ENCODE measurements at places on chromosomes 16 and 17. TPM values are rescaled to one million over a fixed set of nuclear protein-coding genes. Genes with fewer than 3 reads are reported as not detected.

SLC5A10 gene
- not detected for total RNA-seq

CDRT15L2 gene
- not detected for total RNA-seq

ERBB2 gene
- 50.3 TPM for total RNA-seq

RASL10B gene
- total RNA-seq = 0.58 TPM

AIPL1 gene
- not detected for total RNA-seq

PAGR1 gene
- total RNA-seq = 30.4 TPM

KRT33B gene
- not detected for total RNA-seq

PRR29 gene
- 1.8 TPM for total RNA-seq

OSGIN1 gene
- total RNA-seq = 3.8 TPM

KCNH6 gene
- total RNA-seq = not detected

RASD1 gene
- total RNA-seq = 1.2 TPM

GAST gene
- total RNA-seq = not detected

CES5A gene
- not detected for total RNA-seq

NFATC2IP gene
- 22.5 TPM for total RNA-seq

C16orf46 gene
- total RNA-seq = 0.73 TPM

ZNF750 gene
- total RNA-seq = under 0.01 TPM

ITGAL gene
- total RNA-seq = not detected

PRRT2 gene
- 6.0 TPM for total RNA-seq

RAB37 gene
- total RNA-seq = 0.83 TPM

SLC12A3 gene
- total RNA-seq = not detected

NAGS gene
- total RNA-seq = 3.5 TPM

ZPBP2 gene
- not detected for total RNA-seq

NPB gene
- 2.5 TPM for total RNA-seq

BCAR1 gene
- 59.4 TPM for total RNA-seq

KCNH4 gene
- total RNA-seq = under 0.01 TPM

P2RX5 gene
- 4.1 TPM for total RNA-seq

PRSS36 gene
- total RNA-seq = 0.29 TPM

TMEM114 gene
- not detected for total RNA-seq

PYY gene
- not detected for total RNA-seq

RNF43 gene
- total RNA-seq = under 0.01 TPM

All from smooth muscle cell of trachea (primary cell).